ENCODE measurements at places on chromosomes 2 and 18.

GRCh38 chr18:13007248-13007560 is 16.0 kb downstream of the CEP192 start:
- no peak for DNase-seq

GRCh38 chr18:55579501-55580270 is 8.3 kb downstream of the TCF4 start:
- no peak for DNase-seq

DNA sequence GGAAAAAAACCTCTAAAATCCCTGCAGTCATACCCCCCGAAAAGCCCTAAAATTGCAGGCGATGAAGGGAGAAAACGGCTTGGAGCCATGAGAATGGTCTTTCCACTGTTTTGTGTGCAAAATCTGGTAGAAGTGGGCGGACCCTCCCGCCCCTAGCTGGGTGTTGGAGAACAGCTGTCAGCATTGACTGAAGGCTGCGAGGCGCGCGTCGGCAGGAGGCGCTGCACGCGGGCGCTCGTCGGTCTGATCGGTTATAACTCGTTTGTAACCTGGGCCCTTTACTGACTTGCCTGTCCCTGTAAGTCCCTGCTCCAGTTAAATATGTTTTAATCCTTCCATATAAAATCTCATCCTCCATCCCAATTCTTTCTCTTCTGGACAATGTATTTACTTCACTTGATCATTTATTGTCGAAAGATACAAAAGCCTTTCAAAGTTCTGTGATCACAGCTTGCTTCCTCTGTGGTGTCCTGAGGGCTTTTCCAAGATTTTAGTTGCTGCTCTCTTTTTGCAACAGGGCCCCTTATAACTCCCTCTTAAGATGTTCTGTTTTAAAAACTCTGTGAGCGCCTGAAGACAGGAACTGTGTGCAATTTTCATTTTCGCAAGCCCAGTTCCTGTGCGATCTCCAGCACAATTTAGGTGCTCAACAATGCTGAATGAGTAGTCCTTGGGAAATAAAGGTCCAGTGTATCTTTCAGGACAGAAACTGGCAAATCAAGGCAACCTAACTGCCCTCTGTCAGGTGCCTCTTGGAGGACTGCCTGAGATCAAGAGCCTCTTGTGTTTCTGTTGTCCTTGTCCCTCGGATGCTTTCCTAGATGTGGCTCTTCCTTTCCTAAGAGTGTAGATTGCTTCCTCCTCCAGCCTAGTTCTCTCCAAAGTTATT is 918 bp upstream of the HNRNPLL start:
- DNase-seq, result peak; percentile 89

DNA sequence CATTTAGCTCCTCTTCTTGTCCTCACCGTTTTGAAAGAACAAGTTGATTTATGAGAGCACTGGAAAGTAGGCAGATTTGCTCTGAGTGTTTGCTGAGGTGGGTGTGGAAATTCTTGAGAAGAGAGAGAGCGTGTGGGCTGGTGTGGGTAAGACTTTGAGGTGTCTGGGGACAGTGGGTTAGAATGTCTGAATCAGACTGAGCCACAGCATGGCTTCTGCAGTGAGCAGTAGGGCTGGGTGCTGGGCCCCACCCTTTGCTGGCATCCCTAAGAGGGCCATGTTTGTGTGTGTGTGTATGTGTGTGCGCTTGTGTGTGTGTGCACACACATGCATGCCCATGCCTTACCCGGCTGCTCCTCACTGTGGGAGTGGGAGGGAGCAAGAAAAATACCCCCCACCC is 63.7 kb downstream of the COPS8 start:
- DNase-seq, result no peak

- peak; percentile 91 for DNase-seq
Measured at GRCh38 chr2:28594332-28595108, 98.7 kb downstream of the PLB1 start.

GRCh38 chr18:63261029-63261428 is 58.5 kb downstream of the BCL2 start:
- DNase-seq, result no peak

GRCh38 chr18:73060666-73061288 is 193.0 kb upstream of the NETO1 start:
- DNase-seq, result no peak

GRCh38 chr2:18346344-18346743 is 214.1 kb downstream of the RDH14 start:
- DNase-seq, result no peak

DNA sequence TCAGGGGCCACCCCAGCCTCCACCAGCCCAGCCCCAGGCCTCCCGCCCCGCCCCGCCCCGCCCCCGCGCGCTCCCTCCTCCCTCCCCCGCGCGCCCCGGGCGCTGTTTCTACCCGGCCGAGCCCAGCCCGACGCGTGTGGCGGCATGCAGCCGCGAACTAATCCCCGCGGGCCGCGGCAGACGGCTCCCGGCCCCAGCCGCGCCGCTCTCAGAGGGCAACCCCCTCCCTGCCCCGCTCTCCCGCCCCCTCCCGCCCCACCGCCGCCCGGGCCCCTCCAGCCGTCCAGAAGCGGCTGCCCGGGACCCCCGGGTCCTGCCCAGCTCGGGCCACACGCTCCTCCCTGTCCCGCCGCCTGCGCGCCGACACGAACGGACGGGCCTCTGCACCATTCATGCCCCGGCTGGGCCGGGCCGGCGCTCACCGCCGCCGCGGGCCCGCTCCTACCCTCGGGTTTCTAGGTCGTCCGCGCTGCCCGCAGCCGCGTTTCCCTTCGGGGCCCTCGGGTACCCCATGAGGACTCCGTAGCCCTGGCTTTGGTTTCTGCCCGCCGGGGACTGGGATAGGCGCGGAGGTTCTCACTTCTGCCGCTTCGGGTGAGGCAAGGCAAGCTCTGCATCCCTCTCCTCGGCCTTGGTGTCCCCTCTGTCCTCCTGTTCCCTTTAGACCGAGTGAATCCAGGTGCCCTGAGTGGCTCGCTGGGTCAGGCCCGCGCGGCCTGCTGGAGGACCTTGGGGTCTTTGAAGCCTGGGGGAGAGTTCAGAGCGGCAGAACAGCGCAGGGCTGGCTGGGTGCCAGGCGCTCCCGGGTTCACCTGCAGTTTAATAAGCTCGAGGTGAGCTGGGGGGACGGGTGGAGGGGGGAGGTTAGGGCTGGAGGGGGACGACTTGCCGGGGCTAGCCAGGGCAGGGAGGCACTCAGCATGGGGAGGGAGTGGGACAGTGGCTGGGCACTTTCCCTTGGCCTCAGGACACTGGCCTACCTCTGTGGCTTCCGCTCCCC is 3.1 kb downstream of the WNT10A start:
- no peak for DNase-seq

DNA sequence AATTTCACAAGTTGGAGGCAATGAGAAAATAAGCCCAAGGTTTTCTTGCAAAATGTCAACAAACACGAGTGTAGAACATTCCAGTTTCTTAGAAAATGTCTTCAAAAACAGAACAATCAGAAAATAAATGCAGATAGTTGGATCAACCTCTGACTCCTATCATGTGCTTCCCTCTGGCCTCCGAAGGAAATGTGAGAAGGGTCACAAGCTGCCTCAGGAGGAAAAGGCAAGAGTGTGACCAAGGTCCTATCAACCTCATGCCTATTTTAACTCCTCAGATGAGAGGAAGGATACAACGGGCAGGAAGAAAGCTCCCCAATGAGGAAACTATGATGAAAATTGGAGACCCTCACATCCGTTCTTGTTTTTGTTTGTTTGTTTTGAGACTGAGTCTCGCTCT is 7.9 kb downstream of the SCYGR5 start:
- no peak for DNase-seq

DNA sequence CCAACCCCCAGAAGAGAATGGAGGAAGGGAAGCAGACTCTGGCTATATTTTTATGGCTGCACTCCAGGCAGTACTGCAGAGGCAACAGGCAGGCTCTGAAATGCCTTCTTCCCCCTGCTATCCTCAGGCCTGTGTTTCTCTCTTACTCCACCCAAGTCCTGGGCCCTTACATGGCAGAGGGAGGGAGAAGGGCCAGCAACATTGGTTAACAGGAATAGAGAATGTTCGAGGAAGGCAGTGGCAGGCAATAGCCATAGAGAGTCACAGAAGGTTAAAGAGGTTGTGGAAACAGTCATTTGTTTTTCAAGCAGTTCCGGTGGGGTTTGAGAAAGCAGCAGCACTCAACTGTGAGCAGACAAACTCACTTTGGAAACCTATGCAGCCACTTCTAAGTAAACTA is 15.1 kb upstream of the DARS1 start:
- no peak for DNase-seq

DNA sequence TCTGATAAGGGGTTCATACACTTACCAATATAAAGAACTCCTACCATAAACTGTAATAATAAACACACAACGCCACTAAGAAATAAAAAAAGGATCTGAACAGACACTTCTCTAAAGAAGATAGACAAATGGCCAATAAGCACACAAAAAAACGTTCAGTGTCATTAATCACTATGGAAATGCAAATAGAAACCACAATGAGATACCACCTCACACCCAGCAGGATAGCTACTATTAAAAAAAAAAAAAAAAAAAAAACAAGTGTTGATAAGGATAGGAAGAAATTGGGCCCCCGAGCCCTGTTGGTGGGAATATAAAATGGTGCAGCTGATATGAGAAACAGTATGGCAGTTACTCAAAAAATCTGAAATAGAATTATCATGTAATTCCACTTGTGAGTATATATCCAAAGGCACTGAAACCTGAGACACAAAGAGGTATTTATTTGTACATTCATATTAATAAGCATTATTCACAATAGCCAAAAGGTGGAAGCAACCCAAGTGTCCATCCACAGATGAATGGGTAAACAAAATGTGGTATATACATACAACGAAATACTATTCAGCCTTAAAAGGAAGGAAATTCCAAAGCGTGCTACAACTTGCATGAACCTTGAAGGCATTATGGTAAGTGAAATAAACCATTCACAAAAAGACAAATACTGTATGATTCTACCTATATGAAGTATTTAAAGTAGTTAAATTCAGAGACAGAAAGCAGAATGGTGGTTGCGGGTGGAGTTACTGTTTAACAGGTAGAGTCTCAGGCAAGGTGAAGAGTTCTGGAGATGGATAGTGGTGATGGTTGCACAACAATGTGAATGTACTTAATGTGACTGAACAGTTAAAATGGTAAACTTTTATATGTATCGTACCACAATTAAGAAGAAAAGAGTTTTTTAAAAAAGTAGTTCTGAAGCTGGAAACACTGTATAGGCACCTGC is 17.9 kb downstream of the REV1 start:
- no peak for DNase-seq

DNA sequence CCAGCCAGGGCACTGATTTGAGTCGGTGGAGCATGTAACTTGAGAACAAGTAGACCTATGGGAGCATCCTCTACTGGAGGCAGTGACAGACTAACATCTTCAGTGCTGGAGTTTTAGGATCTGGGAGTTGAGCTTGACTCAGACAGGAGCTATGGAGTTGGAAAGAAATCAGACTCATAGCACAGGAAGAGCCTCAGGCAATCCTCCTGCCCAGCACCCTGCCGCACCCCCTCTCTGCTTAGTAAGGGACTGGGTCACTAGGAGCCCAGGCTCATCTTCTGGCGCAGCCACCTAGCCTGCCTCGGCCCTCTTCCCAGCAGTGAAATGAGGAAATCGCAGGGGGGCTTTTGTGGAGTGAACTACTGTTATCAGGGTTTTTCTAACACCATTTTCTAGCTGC is 3.6 kb downstream of the ARID5A start:
- DNase-seq, result no peak

DNA sequence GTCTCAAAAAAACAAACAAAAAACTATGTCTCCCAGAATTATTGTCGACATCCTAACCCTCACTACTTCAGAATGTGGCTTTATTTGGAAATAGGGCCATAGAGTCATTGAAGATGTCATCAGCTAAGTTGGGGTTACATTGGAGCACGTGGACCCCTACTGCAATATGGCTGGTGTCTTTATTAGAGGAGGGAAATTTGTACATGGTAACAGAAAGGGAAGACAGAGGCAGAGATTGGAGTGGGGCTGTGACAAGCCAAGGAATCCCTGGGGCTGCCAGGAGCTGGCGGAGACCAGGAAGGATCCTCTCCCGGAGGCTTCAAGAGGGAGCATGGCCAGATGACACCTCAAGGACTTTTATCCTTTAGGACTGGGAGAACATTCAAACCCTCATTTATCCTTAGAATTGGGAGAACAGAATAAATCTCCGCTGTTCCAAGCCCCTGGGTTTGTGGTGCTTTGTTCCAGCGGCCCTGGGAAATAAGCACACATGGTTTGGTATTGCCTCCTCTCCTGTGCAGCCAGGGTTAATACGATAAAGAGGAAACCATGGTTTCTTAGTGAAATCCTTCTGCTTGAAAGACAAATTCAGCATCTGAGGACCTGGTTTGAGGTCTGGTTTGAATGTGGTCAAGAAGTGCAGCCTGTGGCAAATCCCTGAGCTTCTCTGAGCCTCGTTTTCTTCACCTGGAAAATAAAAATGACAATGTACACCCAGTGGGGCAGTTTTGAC is 184.7 kb downstream of the MYCN start:
- no peak for DNase-seq

- DNase-seq, result no peak
Measured at GRCh38 chr2:121524685-121525425, 5.8 kb upstream of the RNU4ATAC start.

DNA sequence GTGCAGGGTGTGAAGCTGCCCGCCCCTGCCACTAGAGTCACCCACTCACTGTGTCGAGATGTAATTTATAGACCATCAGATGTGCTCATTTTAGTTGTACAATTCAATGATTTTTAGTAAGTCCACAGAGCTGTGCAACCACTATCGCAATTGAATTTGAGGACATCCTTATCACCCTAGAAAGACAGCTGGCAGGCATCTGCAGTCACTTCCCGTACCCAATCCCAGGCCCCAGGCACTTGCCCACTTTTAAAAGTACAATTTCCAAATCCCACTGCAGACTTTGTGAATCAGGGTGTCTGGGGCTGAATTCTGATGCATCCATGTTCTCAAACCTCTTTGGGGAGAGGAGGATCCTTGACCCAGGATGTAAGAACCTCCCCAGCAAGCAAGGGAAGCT is 521.3 kb upstream of the SALL3 start:
- DNase-seq, result no peak

DNA sequence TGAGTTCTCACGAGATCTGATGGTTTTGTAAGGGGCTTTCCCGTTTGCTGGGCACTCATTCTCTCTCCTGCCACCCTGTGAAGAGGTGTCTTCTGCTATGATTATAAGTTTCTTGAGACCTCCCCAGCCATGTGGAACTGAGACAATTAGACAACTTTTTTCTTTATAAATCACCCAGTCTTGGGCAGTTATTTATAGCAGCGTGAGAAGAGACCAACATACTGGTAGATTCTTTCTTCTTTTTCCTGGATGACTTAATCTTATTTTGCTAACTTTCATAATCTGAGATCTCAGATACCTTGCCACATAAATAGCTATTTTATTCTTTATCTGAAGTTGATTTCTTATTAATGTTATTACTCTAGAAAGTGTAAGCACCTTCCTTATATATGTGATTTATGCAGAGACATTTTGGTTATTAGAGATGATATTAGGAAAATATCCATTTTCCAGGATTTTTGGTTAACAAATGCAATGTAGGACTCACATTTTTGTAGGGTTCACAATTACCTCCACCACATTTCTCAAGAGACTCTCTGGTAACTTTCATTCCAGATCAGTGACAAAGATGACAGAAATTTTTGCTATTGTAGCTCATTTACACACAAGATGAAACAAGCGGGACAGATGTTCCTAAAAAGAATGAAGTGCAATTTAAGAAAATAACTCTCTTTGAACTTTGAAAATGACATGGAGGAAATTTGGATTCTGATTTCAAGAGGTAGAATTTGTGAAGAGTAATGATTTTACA is 97.9 kb upstream of the RND3 start:
- no peak for DNase-seq

GRCh38 chr18:8870528-8870927 is 165.2 kb downstream of the MTCL1 start:
- DNase-seq, result no peak

- DNase-seq, result no peak
Measured at GRCh38 chr2:35035883-35036282, 1319.7 kb upstream of the CRIM1 start.

Measured in CD4-positive, alpha-beta T cell (primary cell).